ENCODE measurements at places on chromosomes 7 and 10.

DNA sequence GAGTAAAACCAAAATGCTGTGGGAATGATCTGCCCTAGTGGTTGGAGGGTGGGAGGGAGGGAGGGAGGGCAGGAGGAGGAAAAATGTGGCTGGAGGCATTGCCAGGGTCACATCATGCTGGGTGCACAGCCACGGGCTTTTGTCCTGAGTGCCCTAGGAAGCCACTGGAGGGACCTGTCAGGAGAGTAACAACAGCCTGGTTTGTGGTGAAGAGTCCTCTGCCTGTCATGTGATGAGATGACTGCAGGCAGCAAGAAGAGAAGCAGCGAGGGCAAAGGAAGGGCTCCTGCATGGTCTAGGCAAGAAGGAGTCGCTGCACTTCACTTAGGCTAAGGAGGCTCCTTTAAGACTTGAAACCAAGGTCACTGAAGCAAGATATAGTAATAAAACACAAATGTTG is 65.6 kb downstream of the PKD1L1 start:
- DNase-seq, result no peak

- DNase-seq, result no peak
Measured at GRCh38 chr7:128042012-128042411, 10.8 kb upstream of the LRRC4 start.

DNA sequence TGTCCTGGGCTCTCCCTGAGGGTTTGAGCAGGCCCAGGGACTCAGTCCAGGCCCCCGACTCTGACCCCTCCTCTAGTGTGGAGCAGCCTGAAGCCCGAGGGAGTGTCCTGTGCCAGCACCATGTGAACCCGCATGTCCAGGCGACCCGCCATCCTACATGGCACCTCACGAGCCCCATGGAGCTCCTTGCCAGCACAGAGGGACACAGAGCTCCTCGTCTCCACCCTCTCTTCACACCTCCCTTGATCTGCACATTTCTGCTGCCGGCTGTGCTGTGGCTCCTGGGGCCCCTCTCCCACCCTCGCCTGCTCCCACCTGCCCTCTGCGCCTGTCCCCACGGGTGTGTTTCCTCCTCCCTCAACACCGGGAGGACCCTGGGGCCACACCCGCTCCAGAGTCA is 103.5 kb downstream of the ADARB2 start:
- DNase-seq, result no peak

GRCh38 chr7:54932818-54933543 is 85.8 kb upstream of the EGFR start:
- DNase-seq, result no peak

DNA sequence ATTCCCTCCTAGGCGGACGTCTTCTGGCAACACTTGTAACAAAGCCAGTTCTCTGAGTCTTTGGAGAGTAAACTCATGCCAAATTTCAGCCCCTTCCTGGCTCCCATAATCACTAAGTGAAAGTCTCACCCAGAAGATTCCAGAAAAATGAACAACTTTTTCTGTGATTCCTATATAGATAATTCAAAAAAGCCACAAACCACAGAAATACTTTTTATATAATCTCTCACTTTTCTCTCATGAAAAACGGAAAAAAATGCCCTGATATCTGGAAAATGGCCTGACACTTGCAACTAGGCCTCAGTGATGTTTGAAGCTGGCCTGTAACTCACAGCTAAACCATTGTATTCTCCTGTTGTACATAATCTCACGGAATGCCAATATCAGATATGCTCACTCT is 296.2 kb downstream of the HTR7 start:
- DNase-seq, result no peak

GRCh38 chr7:149729586-149729982 is 43.8 kb downstream of the ZNF467 start:
- DNase-seq, result no peak

- no peak for DNase-seq
Measured at GRCh38 chr10:82245906-82246560, 371.0 kb downstream of the NRG3 start.

DNA sequence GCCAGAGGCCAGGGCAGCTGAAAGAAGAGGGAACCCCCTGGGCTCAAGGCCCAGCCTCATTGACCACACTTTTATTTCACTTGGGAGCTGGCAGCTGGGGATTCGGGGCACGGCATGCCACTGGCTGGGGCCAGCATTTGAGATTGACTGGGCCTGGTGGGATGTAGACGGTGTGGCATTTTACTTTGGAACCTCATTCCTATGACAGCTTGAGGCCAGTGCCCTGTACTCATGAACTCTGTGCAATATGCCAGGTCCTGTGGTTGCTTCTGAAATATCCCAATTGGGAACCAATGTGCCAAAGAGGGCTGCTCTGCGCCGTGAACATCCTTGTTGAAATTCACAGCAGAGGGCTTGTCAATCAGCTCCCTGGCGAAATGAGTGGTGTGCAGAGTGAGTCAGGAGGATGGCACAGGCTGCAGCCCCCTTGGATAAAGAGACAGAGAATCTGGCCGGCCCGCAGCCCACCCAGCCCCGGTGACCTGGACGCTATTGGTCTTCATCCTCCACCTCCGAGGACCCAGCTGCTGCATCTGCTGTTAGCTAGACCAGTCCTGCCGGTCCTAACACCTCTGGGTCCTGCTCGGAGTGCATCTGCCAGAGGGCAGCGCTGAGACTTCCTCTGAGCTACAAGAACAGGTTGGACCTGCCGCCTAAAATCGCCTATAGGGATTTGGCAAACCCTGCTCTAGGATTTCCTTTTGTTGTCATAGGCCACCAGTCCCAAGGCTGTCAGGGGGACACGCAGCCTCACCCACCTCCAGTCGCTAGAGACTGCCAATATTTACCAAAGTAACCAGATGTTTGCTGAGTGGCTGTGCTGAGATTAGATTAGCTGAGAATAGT is 58.0 kb downstream of the PRKAG2 start:
- DNase-seq, result no peak

- DNase-seq, result no peak
Measured at GRCh38 chr7:36512616-36513015, 123.0 kb downstream of the ANLN start.

- no peak for DNase-seq
Measured at GRCh38 chr7:46153583-46153950, 232.5 kb upstream of the IGFBP3 start.

- DNase-seq, result no peak
Measured at GRCh38 chr10:60818134-60818770, 40.0 kb downstream of the CDK1 start.

All from activated T-helper 1 cell treated with Interleukin-2 at 50 U/mL for 16 hours (primary cell).